ENCODE measurements at places on chromosomes 4 and X.

DNA sequence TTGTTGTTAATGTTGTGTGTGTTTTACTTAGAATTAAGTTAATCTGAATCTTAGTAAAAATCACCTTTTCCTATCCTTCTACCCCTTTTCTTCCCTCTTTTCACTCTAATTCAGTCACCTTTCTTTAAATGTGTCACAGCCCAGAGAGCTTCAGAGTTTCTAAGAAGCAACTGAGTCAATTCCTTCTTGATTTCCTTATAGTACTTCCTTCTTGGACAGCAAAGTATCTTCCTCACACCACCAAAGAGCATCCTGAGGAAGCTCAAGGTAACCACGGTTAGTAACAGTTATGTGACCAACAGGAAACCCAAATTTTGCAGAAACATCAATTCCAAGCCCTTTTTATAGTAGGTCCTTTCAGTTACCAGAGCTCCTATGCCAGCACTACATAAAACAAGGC lies 243.2 kb upstream of the BMP3 start:
- DNase-seq: no peak

DNA sequence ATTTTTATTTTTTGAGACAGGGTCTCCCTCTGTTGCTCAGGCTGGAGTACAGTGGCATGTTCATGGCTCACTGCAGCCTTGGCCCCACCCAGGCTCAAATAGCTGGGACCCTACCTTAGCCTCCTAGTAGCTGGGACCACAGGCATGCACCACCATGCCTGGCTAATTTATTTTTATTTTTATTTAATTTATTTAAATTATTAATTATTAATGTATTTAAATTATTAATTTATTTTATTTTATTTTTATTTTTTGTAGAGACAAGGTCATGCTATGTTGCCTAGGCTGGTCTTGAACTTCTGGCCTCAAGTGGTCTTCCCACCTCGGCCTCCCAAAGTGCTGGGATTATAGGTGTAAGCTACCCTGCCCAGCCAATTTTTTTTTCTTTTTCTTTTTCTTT lies 69.3 kb downstream of the EGF start:
- DNase-seq: no peak

- no peak for DNase-seq
These were observed 4.2 kb upstream of the ARSD start for GRCh38 chrX:2933125-2933900.

- no peak for DNase-seq
These were observed 88.6 kb downstream of the IRF2 start for GRCh38 chr4:184385705-184386141.

- no peak for DNase-seq
These were observed 68.6 kb downstream of the DTHD1 start for GRCh38 chr4:36349938-36350549.

GRCh38 chrX:44063606-44064005 lies 90.4 kb upstream of the NDP start:
- no peak for DNase-seq

DNA sequence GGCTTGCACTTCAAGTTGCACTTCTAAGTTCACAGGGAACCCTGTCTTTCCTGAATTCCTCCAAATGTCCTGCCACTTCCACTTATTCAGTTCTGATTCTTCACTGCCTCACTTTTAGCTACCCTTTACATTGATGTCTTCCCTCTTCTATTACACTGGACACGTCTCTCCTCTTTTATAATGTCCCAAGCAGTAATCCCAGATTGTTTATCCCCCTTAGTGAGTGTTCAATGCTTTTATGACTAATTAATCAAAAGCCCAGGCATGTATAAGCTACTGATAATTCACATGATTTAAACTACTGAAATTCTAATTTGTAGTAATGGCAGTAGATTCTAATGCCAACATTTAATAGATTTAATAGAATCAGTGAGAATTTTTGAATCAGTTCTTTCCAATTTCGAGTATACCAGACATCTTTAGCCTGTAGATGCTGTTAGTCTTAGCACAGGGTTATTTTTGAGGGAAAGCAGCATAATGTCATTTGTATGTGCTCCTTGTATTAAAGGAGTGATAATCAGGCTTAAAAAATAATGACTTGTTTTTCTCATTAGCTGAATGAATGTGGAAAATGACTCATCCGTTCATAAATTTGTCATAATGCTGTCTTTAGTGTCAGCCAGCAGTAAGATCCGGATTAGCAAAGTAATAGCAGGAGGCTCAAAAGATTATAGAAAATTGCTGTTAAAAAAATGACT lies 703.1 kb downstream of the CENPC start:
- no peak for DNase-seq

GRCh38 chrX:118502161-118502789 lies 6.7 kb downstream of the DOCK11 start:
- DNase-seq: no peak

- no peak for DNase-seq
These were observed 107.0 kb downstream of the REPS2 start for GRCh38 chrX:17053502-17053901.

DNA sequence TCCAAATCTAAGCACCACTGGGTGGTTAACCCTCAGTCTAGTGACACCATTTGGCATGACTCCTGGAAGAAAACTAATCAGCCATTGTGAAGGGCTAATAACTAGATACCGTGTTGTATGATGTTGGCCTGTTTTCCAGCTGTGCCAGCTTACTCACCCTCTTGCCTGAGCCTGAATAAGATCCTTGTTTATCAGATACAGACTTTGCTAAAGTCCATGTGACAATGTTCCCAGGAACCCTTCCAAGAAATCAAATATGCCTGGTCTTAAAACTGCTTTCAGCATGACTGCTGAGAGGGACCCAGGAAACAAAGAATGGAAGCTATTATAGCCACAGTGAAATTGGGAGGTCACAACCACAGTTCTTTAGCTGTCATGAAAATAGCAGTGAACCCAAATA lies 640.8 kb upstream of the INTU start:
- no peak for DNase-seq

DNA sequence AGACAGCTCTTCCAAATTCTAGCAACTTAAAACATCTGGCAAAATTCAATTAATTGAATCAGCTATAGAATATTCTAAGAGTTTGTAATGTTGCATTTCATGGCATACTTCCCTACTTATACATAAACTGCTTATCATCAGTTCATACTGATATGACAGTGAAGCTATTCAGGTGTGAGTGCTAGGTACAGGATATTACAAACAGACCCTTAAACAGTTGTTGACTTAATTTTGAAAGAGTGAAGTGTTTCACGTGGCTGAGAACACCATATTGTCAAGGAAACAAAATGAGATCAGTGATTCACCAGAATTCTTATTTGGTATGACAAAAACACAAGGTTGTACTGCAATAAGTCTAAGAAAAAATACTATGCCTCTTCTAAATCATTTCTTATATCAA lies 27.4 kb downstream of the CENPU start:
- no peak for DNase-seq

DNA sequence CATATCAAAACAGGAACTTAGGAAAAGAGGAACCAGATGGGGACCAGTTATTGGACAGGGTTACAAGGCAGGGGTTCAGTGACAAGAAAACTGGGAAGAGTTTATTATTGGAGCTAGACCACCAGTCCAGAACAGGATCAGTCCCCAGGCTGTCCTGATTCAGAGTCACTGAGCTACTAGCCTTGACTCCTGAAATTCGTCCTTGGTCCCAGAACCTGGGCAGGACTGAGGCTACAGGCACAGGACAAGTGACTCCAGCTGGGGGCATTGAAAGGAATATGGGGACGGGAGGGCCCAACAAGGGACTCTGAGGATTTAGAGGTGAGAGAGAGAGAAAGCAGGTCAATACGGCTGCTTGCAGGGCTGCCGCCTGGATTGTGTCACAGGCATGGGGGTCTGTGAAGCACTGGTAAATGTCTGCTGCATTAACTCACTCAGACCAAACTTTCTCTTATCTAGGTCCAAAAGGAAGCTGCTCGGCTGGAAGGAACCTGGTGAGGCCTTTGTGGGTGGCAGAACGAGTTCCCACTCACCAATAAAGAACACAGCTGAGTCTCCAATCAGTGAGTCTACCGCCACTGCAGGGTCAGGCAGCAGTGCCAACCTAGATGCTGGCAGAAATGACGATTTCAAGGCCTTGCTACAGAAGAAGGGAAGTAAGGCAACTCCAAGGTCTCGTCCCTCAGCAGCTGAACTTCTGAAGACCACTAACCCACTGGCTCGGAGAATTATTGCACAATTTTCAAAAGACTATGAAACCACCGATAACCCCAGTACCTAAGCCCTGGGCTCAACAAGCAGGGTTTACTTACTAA lies 11.3 kb upstream of the RTL5 start:
- DNase-seq: no peak

DNA sequence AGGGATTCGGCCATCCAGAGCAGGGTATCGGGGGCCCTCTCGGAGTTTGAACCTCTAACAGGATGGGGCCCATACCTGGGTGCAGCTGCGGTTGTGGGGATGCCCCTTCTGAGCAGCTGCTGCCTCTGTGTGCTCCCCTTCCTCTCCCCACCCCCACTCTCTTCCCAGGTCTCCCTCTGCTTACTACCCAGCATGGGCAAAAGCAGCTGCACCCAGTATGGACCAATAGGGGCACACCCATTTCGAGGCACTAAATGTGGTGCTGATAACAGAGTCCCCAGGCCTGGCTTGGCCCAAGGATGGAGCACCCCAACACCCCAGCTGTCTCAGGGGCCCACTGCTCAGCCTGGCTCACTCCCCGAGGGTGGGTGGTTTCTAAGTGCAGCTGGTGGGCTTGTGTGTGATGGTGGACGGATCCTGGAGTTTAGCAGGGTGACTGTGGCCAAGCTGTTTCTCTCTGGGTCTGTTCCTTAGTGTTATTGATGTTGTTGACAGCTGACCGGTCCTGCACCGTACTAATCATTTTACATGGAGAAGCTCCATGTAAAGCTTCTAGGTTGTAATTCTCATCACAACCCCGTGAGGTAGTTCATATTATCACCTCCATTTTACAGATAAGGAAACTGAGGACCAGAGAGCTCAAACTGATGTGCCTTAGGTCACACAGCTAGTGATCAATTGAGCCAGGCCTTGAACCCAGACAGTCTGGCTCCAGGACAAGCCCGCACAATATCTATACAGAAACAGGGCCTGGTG lies 13.1 kb upstream of the KIAA0232 start:
- no peak for DNase-seq

GRCh38 chr4:38688676-38689355 lies 24.8 kb downstream of the KLF3 start:
- no peak for DNase-seq

Data from T1000 (cell line).